ENCODE measurements at places on chromosomes 6 and 20.
A peak's percentile ranks its signal among the peaks of the same experiment; 100 is the strongest.

- DNase-seq: no peak
Measured at GRCh38 chr20:57601211-57601570, 19.0 kb downstream of the ZBP1 start.

DNA sequence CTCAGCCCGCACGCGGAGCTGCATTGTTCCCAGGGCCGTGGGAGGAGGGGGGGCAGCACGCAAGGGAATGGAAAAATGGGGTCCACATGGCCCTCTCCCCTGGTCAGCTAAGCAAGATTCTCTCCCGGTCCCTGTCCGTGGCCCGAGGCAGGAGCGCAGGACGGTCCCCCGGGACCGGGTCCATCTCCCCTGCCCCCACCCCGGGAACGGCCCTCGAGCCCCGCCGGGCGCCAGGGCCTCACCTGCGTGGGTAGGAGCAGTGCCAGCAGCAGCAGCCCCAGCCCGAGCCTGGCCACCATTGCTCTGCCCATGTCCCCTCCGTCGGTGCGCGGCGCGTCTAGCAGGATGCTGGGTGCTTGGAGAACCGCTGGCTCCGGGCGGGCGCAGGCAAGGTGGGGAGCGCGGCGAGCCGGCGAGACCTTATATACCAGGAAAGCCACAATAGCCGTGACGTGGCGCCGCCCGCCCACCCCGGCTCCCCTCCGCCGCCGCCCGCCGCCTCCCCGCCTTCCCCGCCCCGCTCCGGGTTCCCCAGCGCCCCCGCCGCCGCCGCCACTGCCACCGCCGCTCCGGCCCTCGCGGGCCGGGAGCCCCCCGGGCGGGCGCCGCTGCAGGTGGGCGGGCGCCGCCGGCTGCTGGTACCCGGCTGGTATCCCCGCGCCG lies at the start of gene CD24:
Gene CD24, minus strand, starts transcription at position 394 of the 663 bp plus-strand sequence. Its CDS starts 83 bp downstream, at position 311.
- no peak for DNase-seq

DNA sequence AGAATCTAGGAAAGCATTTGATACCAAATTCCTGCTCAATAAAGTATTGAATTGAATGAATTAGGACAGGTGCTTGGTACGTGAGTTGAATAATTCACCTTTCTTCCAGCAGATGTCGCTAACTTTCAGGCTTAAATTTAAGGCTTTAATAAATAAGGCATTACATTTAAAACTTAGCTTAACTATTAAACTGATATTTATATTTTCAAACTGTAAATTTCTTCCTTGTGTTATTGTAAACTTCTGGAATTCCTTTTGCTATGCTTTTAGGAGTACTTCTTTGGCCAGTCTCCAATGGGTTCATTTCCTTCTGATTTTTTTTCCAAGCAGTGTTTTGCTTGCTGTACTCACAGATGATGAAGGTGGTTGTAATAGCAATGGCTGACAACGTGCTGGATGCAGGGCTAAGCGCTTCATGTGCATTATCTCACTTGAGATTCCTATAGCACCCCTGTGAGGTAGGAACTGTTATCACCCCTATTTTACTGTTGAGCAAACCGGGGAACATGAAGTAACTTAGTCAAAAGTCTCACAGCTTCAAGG lies 71.3 kb upstream of the SLC2A12 start:
- DNase-seq: peak; percentile 17

DNA sequence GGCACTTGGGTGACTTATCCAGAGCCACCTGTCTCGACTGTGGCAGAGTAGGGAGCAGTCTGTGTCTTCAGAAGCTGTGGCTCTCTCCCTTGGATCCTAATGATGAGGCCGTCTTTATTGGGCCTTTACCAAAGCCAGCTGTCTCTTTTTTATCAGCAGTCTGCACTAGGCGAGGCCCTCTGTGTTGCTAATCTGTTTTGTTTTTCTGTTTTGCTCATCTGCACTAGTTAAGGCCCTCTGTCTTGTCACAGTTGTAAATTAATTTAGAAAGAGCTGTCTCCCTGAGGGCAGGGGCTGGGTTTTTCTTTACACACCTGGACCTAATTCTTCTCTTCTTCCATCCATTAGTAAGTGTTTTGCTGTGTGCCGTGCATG lies 45.0 kb downstream of the CDS2 start:
- no peak for DNase-seq

GRCh38 chr6:147759093-147759492 lies 250.6 kb downstream of the SAMD5 start:
- no peak for DNase-seq

All from effector CD8-positive, alpha-beta T cell (primary cell).